ENCODE measurements at places on chromosomes 3 and 15.

DNA sequence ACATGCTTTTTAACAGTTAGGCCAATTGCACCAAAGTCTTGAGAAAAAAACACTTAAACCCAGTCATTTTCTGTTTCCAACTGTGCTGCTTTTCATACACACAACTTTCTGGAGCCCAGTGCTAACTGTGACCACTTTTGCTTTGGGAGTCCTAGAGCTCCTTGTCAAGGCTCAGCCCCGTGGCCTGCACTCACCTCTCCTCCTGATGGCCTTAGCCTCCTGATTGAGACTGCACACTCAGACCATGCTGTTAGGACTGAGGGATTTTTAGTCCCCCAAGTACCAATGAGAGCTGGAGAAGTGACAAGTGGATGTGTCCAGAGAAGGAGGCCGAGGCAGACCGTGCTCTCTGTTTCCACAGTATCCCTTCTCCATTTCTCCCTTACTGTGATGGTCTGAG lies 15.2 kb upstream of the RARRES1 start:
- no peak for DNase-seq

GRCh38 chr3:71060536-71060935 lies 523.0 kb downstream of the FOXP1 start:
- no peak for DNase-seq

DNA sequence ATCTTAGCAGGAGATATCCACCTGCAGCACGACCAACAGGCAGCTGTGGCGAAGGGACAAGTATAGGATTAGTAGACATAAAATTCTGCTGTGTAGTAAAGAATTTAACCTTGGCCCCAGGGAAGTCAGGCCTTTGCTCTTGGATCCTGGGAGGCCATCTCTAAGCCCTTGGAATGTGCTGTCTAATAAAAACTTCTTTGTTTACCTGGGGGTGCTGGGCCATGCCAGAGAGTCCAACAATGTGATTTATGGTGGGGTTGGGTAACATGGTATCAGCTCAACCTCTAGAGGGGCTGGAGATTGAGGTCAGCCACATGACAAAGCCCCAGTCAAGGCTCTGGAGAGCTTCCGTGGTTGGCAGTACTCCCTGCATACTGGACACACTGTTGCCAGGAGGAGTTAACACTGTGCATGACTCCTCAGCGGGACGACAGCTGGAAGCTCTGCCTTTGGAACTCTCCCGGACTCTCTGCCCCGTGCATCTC lies 52.4 kb downstream of the HEG1 start:
- DNase-seq, result no peak

GRCh38 chr3:87167628-87168456 lies 59.3 kb upstream of the CHMP2B start:
- no peak for DNase-seq

DNA sequence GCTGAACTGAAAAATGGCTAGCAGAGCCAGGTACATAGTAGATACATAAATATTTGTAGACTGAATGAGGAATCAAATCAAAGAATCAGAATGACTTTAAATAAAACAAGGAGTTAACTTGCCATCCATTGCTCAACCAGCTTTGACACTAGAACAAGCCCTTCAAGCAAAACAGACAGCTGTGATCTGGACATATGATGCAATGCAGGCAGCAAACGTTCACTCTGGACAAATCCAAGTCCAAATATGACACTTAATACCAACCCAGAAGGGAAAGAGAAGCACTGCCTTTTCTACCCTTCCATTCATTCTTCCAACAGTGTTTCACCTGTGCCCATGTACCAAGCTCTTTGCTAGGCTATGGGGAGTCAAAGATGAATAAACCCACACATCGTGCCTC lies 4.5 kb downstream of the THRB start:
- DNase-seq, result no peak

- no peak for DNase-seq
Measured at GRCh38 chr3:120093911-120094775, at the start of gene GSK3B. Gene GSK3B (minus strand): TSS chr3:120094447. CDS start chr3:120093434, 1,013 bp downstream.

DNA sequence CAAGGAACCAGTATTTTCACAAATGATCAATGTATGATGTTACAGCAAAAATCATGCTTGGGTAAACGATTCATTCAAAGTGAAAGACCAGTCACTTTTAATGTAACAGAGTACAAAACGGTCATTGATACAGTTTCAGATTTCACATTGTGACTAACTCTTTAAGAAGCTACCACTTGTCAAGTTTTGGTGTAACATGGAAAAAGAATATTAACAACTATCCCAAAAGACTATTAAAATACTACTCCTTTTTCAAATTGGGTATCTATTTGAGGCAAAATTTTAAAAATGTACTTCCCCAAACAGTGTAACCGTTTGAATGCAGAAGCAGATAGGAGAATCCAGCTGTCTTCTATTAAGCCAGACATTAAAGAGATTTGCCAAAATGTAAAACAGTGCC lies 31.7 kb downstream of the AKAP13 start:
- DNase-seq, result no peak

- no peak for DNase-seq
Measured at GRCh38 chr15:78429477-78429876, 8.5 kb upstream of the IREB2 start.

GRCh38 chr15:46297766-46298165 lies 662.9 kb downstream of the SQOR start:
- DNase-seq, result no peak

GRCh38 chr3:140715035-140715434 lies 37.2 kb downstream of the TRIM42 start:
- no peak for DNase-seq

- no peak for DNase-seq
Measured at GRCh38 chr3:4850211-4850927, 128.9 kb upstream of the BHLHE40 start.

DNA sequence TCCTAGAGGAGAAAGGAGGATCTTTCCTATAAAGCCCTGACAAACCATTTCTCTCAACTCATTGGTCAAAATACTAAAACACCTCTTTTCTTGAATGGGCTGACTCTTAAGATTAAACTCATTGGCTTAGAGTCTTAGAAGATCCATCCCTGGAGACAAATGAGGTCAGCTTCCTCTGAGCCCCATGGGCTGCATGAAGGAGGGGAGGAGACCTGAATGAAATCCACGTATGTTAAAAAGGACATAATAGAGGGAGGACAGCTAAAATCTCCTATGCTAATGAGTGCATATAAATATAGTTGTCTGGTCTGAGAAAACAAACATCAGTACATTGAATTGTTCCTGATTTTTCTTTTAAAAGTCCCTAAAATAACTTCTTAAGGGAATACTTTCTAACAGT lies 255.0 kb downstream of the TBL1XR1 start:
- DNase-seq, result no peak

DNA sequence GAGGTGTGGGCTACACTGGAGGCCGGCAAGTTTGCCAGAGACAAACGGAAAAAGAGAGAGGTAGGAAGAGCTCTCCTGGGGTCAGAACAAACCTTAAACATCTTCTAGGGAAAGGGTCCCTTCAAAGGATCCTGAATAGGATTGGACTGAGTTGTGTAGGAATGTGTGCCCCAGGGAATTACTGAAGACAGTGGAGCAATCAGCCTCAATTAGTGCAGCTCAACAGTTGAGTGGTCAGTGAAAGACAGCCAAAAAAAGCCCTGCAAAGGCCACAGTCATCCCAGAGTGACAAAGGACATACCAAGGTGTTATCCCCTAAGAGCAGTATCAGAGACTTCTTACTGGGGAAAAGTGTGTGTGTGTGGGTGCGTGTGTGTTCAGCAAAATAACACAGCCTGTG lies 70.3 kb downstream of the NUP210 start:
- DNase-seq, result no peak

GRCh38 chr3:177787279-177788041 lies 590.2 kb upstream of the TBL1XR1 start:
- DNase-seq, result no peak

DNA sequence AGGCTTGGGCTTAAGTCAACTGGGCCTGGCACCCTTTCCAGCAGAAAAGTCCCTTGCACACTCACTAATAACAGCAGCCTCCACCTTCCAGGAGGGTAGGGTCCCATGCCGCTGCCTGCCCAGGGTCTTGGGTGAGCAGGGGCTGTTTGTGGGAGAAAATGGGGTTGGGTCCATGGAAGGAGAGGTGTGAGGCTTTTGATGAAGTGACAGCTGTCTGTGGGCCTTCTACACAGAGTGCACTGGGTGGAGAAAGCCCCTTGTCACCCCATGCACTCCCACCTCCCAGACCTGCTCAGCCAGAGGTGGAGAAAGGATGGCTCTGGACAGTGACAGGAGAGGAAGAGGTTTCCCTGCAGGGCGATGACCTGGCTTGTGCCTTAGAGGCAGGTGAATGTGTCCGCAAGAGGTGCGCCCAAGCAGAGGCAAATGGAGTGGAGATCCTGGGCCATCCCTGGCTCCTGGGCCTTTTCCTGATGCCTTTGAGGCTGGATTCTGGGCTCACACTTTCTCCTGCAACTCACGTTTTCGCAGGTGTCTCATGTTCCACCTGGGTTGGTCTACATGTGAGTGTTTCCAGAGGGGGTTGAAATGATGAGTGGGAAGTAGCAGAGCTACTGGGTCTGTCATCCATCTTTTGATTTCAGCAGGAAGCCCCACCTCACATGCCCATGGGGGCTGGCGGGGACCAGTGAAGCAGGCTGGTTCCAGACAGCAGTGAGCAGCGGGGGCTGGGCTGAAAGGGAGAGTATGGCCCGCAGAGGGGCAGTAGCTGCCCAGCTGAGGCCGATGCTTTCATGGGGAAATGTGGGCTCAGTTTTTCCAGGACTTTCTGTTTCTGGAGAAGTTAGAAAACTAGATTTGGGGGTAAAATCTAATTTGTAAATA lies 85.2 kb upstream of the PRR23E start:
- DNase-seq, result no peak

DNA sequence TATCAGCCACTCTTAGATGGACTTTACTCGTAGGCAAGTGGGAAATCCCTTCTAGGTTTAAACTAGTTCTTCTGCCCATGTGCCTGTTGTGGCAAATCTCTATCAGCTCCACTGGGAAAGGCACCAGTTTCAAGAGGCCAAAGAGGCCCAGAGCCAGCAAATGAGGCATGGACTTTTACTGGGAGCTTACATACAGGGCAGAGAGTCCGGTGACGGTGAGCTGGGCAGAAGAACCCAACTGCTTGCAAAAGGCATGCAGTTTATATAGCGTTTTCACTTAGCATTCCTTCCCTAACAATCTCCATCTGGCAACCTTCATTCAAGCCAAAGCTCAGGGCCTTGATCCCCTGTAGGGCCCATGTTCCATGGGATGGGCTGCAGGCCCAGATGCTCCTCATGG lies 93.0 kb upstream of the C3orf80 start:
- DNase-seq, result no peak

GRCh38 chr3:65109966-65110500 lies 422.2 kb upstream of the ADAMTS9 start:
- DNase-seq, result no peak

GRCh38 chr3:58200846-58201355 lies 9.9 kb downstream of the DNASE1L3 start:
- no peak for DNase-seq

GRCh38 chr15:96341513-96342405 lies 11.3 kb downstream of the NR2F2 start:
- DNase-seq, result no peak

Data from AG04449 (cell line).